Uterus (tissue), 4 donors: ENCODE measurements at places on chromosomes 16 and 17.

DNA sequence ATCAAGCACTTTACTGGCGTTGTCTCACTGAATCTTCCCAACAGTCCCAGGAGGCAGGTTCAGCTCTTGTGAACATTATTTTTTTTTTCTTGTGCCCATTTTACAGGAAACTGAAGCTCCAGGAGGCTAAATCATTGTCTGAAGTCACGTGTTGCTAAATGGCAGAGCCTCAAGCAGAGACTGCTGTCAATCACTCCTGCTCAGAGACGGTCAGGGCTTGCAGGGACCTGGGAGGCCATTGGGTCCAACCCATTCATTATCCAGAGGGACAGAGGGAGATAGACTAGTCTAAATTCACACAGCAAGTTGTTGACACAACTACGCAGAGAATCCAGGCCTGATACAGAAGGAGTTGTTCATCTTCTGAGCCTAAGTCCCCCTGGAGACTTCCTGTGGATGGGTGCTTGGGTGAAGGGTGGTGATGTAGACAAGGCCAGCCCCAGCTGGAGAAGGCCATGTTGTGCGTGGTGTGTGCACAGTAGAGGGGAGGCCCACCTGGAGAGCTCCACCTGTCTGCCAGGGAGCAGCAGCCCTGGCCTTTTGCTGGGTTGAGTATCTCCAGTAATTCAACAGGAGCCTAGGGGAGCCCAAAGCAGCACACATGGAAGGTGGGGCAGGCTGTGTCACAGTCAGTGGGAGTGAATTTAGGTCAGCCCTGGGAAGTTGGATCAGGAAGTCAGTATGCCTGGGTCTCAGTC lies 24.3 kb upstream of the C1QL1 start:
- DNase-seq: no peak

- no peak for DNase-seq
Observed at GRCh38 chr16:88780142-88781062, 4.6 kb downstream of the PIEZO1 start.

DNA sequence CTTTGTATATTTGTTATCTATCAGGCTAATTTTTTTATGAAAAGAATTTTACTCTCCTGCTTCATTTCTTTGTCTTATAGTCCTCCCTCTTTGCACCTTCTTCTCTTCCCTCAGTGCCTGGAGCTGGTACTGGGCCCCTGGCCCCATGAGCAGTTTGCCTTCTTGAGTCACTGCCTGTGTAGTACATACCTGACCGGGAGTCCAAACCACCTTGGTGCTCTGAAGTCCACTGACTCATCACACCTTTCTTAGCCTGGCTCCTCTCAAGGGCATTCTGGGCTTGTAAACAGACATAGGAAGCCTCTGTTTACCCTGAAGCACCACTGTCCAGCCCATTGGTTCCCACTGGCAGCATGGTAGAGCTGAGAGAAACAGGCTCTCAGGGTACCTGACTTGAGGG lies 11.0 kb upstream of the TACO1 start:
- DNase-seq: no peak

DNA sequence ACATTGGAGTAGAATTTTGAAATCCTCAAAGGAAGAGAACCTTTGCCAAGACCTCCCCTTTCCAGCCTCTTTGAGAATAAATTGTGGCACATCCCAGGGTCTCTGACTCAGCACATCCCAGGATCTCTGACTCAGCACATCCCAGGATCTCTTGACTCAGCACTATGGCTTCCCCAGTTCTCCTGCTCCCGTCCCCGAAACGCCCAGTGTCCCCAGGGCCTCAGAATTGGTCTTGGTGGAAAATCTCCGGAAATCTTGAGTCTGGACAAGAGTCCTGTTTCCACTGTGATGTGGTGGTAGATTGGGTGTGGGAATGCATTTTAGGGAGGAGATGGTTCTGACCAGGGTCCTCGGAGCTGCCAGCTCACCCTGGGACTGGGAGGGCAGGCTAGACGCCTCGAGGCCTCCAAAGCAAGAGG lies 19.2 kb downstream of the PLXDC1 start:
- peak; percentile 74 for DNase-seq

DNA sequence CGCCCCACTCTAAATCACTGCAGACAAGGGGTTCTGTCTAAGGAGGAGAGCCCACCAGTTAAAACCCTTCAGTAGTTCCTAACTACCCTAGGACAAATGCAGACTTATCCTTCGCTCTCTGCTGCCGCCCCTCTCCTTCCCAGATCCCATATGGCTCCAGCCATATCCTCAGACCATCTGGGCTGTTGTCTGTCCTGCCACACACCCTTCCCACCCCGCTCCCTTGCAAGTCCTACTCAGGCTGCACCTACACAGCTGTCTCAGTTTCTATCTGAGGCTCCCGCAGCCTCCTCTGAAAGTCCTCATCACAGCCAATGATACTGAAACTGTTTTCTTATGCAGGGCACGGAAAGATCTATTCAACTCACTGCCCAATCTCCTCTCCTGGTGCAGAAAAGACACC lies 720 bp upstream of the BCKDK start:
- DNase-seq: no peak

DNA sequence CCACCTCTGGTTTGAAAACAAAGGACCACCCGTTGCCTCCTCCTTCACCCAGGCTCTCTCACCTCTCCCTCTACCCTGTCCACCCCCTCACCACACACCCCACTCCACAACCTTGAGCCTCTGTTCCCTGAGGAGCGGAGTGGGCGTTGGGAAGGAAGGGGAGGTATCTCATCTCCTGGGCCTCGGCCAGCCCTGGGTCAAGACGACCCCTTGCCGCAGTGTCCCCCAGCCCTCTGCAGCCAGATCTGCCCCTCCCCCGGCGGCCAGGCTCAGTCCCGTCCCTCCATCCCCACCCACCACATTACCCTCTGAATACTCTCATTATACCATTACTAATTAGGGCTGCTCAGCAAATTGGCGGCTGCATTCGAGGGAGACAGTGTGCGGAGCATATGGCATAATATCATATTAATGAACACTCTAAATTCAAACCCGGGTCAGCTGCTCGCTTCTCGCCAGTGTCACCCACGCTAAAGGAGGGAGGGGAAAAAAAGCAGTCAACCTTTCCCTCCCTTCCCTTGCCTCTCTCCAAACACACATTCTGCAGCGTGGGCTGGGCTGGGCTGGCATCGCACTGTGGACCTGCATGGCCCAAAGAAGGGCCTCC lies 123.2 kb upstream of the LHX1 start:
- no peak for DNase-seq

DNA sequence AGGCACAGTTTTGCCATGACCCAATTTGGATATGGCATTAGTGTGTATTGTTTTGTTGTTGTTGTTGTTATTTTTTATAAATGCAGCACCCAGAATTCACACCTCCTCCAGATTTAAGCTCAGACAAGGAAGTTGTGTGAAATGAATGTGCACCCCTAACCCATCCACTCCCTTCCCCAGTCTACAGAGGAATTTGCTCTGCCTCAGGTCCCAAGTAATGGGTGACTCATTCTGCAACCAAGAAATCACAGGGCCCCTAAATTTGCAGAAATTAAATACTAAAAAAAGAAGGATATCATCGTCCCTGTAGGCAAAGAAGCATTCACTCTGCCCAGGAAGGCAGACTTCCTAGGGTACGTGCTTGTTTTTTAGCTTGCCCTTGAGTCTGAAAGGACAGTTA lies 62.3 kb downstream of the CLEC16A start:
- no peak for DNase-seq

- DNase-seq: no peak
Observed at GRCh38 chr17:34616148-34616547, 36.8 kb downstream of the TMEM132E start.

GRCh38 chr16:21185659-21186325 lies 25.6 kb downstream of the ZP2 start:
- DNase-seq: no peak

GRCh38 chr16:1117176-1117900 lies 21.3 kb upstream of the C1QTNF8 start:
- DNase-seq: no peak

DNA sequence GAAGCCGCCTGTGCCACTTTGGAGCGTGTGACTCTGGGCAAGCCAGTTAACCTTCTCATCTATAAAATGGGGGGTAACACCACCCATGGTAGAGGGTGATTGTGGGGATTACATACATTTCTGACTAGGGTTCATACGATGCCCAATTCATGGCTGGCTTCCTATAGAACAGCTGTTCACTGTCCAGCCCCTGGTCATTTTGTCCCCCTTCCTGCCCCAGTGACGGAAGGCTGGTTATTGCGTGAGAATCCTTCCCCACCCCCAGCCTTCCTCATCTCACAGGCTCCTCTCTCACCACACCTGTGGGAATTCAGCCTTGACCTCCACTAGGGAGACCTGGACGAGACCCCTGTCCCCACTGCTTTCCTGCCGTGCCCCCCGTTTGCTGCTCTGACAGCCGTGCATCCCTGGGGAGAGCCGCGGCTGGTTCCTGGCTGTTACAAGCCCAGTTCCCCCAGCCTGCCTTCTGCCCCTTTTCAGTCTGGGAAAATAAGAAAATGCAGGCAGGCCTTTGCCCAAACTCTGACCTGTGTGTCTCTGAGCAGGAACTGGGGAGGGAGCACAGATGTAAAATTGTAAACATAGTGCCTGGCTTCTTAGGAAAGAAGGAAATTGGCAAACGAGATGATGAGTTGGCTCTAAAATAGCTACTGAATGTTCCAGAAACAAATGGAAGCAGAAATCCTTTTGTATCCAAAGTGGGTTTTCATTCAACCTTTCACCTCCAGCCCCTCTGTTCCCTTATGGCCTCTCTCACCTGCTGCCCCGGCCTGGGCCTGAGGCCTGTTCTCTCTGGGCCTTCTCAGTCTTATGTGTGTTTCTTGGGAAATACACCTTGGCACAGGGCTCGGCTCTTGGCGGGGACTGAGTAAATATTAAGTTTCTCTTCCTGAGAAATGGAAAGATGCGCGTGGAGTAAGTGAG lies 67.3 kb downstream of the OR1D5 start:
- no peak for DNase-seq

GRCh38 chr16:20327444-20328041 lies at the start of gene GP2:
Gene GP2, minus strand, starts transcription at chr16:20327513. Its CDS starts 1,082 bp downstream, at chr16:20326431.
- no peak for DNase-seq

GRCh38 chr16:57427824-57428223 lies 19.4 kb downstream of the CIAPIN1 start:
- DNase-seq: no peak

DNA sequence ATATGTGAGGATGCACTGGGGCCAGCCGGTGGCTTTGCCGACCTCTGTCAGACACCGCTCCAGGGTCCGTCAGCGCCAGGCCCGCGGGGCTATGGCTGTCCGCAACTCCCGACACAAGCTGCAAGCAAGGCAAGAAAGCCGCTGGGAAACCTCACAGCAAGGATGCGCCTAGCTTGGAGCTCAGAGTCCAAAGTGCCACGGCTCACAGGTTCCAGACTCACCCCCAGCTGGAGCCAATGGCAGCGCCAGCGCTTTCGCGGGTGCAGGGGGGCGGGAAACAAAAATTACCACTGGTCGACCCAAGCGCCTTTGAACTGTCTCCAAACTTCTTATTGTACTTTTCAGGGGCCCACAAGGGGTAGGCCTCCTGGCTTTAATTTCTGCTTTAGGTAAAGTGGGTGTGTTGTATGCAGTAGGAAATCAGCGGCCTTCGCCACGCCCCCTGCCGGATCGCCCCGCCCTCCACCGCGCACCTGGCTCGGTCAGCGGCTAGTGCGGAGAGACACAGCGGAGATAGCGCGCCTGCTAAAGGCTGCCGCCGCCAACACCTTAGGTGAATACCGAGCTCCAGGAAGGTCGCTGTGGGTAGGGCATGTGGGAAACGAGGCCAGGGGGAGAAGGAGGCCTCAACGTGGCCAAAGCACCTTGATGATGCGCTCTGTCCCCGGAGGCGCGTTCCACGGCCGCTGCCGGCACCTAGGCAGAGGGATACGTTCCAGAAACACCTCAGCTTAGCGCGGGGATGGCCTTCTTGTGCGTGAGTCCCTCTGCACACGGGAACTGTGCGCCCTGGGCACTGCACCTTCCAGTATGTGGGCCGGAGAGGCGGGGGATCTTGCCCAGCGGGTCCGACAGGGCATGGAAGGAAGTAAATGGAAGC lies 61.0 kb upstream of the RBL2 start:
- DNase-seq: no peak

DNA sequence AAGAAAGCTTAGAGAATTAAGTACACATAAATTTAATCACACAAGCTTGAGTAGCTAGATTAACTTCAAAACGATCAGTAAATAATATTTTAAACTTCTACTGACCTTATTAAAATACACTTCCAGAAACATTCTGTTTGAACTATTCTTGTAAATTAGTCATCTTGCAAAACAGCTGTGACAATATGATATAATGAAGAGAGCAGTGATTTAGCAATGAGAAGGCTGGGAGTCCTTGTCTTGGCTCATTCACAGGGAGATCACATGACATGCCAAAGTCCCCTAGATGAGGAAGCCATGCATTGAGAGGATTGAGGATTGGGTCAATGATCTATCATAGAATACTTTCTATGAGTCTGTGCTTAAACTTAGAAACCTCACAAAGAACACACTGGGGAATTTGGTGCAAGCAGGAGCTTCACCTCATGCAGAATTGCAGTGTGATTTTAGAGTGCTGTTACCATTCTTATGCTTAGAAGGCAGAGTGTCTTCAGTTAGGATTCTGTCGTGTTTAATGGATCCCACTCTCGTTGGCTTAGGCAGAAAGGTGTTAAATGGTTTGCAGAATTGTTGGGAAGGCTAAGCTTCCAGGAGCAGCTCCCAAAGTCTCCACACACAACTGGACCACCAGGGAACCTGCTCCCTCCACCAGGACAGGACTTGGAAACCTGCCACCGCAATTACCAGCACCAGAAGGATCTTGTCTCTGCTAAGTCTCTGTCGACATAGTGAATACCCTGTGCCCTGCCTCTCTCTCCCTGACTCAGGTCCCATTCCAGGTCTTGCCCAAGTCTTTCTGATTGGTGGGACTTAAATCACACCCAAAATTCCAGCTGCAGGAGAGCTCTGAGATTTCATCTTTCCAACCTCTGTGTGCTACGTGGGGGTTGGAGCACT lies 87.1 kb downstream of the USP22 start:
- DNase-seq: peak; percentile 48

DNA sequence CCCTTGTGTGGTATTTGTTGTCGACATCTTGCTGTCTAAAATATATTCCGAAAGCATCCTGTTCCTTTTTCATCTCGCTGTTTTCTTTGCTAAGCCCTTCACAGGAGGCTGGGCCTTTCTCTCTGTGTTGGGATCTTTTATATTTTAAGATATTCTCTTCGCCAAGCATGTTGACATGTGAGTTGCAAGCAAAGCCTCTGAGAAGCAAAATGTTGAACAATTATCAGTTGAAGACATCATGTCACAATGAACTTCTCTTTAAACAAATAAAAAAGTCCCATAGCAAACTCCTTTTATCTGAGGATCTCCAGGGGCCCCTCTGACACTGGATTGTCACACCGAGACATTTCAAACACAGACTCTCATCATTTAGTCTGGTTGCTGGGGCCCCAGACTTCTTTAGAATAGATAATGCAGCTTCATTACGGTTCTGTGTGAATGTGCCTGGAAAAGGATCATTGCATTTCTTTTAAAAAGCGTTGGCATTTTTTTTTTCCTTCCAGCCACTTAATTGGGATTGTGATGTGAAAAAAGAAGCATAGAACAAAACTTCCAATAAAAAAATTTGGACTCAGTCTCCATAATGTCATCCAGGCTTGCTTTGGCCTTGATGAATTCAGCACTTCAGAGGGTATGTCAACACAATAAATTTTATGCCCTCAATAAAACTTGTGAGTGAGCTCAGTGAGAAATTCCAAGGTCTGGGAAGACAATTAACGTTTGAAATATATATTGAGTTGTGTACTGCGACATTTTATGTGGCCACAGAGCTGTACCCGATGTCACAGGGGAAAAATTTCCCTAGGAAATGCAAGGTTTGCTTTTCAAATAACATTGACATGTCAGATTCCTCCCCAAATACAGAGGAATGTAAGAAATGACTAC lies 496.8 kb downstream of the XYLT1 start:
- no peak for DNase-seq

- DNase-seq: no peak
Observed at GRCh38 chr16:81798311-81799137, 19.4 kb downstream of the PLCG2 start.

- no peak for DNase-seq
Observed at GRCh38 chr16:81518439-81518757, 73.8 kb downstream of the CMIP start.
